ENCODE measurements at places on chromosomes 1 and 21.

DNA sequence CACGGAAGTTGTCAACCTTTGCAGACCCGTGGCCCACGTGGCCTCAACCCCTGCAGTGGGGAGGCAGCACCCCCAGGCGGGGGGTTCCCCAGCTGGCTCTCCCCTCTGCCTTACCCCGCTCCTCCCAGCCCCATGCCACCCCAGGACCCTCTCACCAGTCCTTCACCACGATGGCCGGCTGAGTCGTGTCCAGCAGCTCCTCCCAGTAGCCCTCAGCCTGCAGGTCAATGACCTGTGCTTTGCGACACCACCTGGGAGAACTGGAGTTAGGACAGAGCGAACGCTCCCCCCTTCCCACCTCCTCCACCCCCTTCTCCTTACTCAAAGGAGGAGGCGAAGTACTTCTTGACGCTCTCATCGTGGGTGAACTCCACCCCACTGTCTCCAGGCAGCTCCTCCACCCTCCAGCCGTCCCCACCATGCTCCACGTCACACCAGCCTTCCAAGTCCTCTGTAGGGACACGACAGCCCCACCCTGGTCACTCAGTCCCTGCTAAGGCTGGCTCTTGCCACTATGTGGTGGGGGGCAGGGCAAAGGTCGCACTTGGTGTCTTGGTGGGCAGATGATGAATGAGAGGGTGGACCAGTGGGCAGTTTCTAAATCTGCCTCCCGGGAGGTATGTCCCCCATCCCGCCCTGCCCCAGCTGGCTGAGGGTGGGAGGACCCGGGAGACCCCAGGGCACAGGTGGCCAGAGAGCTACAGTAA, 4.5 kb downstream of the FBXO2 start:
- no peak for DNase-seq

- DNase-seq, result no peak
Observed at GRCh38 chr21:15978215-15978738, 248.5 kb downstream of the USP25 start.

- peak; percentile 51 for DNase-seq
Observed at GRCh38 chr1:226870401-226871279, at the start of gene PSEN2. PSEN2 (plus strand) TSS chr1:226870616; CDS start chr1:226881908, 11,292 bp downstream.

DNA sequence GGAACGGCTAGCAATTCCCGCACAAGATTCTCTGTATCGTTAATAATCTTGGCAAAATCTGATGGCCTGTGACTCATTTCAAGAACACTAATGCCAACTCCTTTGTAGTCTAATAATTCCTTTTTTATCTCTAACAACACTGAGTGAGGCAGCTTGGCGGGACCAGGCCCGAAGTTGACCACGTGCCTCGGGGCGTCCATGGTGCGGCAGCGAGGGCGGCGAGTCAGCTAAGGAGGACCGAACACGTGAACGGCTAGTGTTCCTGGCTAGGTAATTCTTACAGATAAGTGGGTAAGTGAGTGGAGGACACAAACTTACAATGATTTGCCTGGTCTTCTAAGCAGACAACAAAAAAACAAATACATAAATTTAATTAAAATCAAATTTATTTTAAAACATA, 49.3 kb upstream of the ADGRL4 start:
- no peak for DNase-seq

- no peak for DNase-seq
Observed at GRCh38 chr1:110083061-110083865, 12.8 kb upstream of the ALX3 start.

DNA sequence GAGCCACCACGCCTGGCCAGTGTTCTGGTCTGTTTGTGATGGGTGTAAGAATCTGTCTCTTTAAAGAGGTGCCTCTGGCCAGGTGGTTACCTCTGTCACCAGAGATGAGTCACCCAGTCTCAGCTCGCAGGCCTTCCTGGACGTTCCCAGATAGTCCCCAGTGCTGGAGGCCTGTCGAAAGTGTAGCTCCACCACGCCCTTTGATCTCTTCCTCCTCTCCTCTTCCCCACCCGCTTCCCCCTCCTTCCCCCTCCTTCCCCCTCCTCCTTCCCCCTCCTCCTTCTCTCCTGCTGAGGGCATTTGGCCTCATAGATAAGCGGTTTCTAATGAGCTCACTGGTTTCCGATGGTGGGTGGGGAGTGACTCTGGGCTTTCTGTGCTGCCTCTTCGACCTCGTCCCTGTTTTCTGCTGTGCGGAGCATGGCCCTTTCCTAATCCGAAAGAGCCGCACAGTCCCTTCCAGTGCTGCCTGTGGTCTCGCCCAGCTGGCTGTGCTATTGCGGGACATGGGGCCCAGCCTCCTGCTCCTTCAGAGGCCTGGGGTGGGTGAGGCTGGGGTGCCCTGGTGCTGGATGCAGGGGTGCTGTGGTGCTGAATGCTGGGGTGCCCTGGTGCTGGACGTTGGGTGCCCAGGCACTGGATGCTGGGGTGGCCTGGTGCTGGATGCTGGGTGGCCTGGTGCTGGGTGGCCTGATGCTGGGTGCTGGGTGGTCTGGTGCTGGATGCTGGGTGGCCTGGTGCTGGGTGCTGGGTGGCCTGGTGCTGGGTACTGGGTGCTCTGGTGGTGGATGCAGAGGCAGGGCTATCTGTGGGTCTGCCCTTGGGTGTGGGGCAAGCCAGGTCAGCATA, 19.2 kb downstream of the AGPAT3 start:
- DNase-seq, result no peak

DNA sequence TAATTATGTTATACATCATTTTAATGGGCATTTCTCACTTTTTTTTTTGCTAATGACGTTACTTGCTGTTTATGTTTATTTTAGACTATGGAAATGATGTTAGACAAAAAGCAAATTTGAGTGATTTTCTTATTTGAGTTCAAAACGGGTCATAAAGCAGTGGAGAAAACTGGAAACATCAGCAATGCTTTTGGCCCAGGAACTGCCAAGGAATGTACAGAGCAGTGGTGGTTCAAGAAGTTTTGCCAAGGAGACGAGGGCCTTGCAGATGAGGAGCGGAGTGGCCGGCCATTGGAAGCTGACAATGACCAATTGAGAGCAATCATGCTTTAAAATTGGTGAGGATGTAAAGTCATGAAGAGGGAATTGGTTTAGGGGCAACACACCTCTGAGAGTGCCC, 32.1 kb upstream of the KCNE2 start:
- DNase-seq, result no peak

DNA sequence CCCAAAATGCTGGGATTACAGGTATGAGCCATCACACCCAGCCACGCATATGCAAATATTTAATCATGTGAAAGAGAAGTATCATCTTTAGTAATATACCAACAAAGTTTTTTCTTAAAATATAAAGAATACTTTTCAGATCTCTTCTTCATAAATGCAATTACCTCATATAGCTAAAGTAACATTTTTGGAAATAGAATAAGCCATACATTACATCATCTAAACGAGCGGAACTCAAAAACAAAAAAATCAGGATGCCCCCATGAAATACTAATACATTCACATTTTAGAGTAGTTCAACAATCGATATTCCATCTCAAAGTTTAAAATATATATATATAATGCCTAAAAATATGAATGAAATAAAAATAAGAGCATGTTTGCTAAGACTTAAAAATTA, 4.7 kb downstream of the NDC1 start:
- no peak for DNase-seq

GRCh38 chr1:26119892-26120608, 8.4 kb downstream of the PDIK1L start:
- DNase-seq, result no peak

DNA sequence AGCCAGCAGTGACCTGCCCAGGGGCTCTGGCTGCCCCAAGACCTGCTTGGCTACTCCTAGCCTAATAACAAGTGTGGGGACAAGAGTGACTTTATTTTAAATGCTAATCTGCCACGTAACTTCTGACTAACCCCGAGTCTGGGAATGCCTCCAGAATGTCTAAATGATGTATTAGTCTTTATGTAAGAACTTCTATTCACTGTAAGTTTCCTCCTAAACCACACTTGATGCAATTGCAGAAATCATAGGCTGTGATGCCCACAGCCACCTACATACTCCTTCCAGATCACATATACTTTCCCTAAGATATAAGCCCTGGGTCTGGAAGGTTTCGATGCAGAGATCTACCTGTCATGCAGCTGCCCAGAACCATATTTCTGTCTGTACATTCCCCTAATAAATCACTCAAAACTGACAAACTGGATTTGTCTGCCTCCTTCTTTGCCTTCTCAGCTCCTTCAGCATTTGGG, 5.9 kb upstream of the VPS45 start:
- no peak for DNase-seq

DNA sequence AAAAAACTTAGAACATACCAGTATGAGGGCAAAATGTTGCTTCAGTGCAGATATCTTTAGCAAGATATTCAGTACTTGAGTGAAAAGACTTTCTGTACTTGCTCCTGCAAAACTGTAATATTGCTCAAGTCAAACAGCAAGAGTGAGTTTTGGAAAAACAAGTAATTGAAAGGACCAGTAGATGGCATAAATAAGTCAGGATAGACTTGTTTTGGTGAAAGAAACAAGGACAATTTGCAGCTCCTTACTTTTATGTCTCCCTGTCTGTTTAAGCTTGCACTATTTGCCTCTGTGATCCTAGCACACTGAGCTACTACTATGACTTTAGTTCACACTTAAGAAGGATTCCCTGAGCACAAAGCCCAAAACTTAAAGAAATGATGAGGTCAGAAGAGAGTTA, 39.1 kb downstream of the IFI44 start:
- no peak for DNase-seq

GRCh38 chr1:6498576-6499111, 7.2 kb upstream of the PLEKHG5 start:
- DNase-seq, result no peak

DNA sequence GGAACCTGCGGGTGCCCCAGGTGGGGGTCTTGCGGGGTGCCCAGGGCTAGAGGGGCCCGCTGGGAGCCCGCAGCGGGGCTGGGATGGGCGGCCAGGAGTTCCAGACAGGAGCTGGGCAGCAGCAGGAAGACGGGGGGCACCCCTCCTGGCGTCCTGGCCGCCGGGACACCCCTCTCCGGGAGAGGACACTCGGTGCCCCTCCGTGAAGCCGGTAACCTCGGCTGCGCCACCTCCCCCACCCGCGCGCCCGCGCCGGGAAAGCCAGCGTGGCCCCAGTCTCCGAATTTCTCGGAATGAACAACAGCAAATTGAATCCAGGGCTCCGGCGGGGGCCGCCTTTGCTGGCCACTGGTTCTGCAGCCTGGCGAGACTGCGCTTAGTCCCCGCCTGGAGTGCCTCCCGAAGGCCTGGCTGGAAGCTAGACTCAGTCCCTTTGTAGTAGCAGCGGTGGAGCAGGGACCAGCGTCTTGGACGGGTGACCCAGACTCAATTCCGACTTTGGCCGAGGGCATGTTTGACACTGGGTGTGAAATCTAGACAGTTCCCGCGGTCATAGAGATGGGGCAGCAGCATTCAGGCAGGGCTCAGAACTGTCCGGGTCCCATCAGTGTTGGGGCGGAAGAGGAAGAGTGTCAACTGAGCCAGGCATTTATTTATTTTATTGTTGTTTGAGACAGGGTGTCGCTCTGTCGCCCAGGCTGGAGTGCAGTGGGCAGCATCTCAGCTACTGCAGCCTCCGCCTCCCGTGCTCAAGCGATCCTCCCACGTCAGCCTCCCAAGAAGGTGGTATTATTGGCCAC, 773 bp downstream of the IFNGR2 start:
- no peak for DNase-seq

DNA sequence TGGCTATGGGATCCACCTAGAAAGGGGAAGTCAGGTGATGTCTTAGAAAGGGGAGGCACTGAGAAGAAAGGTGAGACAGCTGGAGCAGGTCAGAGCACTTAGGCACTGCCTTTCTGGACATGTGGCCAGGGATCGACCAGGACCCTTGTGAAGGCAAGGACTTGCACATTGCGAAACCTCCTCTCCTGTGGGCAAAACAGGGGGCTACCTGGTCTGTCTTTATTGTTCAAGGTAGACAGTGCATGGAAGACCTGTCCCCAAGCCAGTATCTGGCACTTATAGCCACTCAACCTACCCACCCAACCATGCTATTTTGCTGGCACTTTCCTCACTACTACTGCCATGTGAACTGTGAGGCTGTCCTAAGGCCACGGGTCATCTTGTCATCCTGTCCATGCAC, 67.2 kb downstream of the NAV1 start:
- no peak for DNase-seq

GRCh38 chr1:27157194-27157593, 2.3 kb upstream of the SLC9A1 start:
- no peak for DNase-seq

GRCh38 chr21:37184784-37185593, 82.1 kb downstream of the VPS26C start:
- no peak for DNase-seq
